ENCODE measurements at places on chromosomes 11 and 22.

- peak; percentile 37 for DNase-seq
Observed at GRCh38 chr22:28009272-28009827, 90.3 kb upstream of the PITPNB start.

GRCh38 chr11:128701086-128701485, 7.2 kb downstream of the FLI1 start:
- DNase-seq: no peak

DNA sequence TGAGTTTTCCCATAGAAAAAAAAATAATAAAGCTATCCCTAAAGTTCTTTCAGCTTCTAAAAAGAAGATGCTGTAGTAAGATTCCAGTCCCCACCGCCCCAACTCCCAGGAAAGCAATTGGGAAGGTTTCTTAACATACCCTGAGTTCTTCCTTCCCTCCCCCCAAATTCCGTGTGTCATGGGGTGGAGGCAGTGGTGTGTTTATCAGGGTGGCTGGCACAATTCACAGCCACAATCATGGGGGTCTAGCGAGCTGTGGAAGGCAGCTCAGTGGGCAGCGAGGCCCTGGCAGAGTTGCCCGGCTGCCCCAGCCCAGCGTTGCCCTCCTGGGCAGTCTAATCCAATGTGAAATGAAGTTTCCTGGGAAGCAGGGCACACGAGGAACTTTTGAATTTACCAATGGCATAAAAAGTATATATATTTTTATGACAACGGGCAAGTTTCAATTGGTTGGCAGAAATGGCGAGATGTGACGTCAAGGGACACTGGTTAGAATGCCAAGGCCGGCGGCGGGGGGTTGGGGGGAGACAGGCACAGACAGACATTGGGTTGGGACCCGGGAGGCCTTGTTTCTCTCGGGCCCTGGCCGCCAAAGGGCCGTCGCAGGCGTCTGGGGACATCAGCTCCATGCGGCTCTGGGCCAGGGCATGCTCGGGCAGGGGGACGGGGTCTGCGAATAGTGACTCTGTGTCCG, 80.7 kb upstream of the PPARA start:
- peak; percentile 63 for DNase-seq

DNA sequence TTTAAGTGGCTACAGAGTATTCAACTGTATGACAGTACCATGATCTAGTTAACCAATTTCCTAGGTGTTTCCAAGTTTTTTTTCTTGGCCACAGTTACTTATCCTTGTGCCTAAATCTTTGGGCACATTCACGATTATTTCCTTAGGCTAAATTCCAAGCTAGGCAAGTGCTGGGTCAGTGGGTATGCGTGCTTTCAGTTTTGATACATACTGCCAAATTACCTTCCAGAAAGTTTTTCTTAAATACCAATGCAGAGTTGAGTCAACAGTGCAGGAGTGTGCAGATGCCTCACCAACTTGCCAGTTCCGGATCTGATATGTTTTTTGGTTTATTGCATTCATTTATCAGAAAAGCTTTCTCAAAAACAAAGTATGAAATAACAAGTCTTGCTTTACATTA, 67.9 kb upstream of the OR4B1 start:
- DNase-seq: no peak

- DNase-seq: no peak
Observed at GRCh38 chr11:125214601-125215565, 50.3 kb downstream of the PKNOX2 start.

DNA sequence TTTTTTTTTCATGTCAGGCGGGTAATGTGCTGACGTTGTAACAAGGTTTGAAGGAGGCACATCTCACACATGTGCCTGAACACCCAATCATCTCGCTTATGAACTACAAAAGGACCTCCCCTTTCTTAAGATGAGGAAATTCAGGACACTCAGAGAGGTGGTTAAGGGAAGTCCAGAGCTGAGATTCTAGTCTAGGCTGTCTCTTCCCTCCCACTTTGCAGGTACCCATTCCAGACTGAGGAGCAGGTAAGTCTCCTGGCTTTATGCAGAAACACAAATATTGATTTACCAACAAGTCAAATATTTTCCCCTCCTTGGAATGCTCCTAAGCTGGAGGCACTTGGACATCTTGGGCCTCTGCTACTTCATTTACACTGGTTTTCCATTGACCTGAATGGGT, 122.9 kb upstream of the CADM1 start:
- no peak for DNase-seq

GRCh38 chr11:65479184-65480145, 19.4 kb upstream of the MALAT1 start:
- DNase-seq: no peak

Measured in GOT3 (cell line).